ENCODE measurements at places on chromosomes 11 and 22.

DNA sequence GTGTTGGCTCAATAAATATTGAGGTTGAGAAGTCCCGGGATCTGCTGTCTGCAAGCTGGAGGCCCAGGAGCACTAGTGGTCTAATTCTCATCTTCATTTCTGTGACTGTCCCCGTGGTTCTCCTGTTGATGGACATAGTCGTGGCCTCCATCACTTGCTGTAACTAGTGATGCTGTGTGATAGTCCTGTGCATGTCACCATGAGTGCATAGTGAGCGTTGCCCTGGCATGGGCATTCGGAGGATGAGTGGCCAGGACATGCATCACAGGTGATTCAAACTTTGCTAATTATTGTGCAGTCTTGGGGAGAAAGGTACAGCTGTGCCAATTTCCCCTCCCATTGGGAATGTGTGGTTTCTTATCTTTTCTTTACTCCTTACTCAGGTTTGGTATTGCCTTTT, 902.2 kb downstream of the BRD1 start:
- DNase-seq = no peak

- DNase-seq = peak; percentile 20
Observed at GRCh38 chr11:95917193-95918036, 6.5 kb downstream of the MTMR2 start.

- DNase-seq = no peak
Observed at GRCh38 chr11:13883042-13883441, 79.5 kb upstream of the SPON1 start.

GRCh38 chr22:22110548-22111266, 128.1 kb upstream of the TOP3B start:
- DNase-seq = peak; percentile 30

DNA sequence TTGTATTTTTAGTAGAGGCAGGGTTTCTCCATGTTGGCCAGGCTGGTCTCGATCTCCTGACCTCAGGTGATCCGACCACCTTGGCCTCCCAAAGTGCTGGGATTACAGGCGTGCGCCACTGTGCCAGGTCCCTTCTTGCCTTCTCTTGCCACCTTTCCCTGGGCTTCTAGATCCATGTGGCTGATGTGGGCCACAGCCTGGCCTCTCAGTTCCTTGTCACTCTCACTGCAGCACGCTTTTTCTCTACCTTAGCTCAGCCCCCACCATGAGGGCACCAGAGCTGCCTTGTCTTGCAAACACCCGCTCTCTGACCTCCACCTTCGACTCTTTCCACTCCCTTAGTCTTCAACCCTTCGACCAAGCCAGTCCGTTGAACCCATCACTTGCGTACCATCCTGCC, 7.5 kb downstream of the CAPN1 start:
- DNase-seq = no peak

DNA sequence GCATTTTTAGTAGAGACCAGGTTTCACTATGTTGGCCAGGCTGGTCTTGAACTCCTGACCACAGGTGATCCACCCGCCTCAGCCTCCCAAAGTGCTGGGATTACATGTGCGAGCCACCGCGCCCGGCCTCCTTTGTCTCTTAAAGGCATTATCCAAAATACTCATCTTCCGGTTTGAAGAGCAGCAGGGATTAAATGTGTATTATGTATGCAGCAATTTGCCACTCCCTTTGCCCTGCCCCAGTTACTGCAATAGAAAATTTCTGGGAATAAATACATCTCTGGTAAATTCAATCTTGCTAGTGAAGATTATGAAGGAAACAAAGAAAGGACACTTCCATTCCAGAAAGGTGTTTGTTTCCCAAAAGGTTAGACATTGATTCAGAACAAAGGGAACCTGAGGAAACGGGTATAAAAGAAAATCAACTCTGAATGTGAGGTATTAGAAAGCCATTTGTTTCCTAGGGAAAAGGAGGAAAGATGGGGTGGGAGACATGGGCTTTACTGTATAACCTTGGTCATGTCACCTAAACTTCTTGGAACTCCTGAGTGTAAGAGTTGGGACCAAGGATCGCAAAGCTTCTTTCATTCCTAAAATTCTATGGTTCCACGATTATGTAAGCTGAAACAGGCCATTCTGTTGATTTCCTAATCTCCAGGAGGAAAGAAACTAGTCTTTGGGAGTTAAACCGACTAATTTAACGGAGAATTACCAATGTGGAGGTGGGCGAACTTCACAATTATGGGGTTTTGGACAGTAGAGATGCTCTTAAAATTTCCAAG, 959 bp upstream of the HIPK3 start:
- DNase-seq = no peak

GRCh38 chr11:70742553-70743291, 344.4 kb downstream of the CTTN start:
- DNase-seq = no peak

- DNase-seq = no peak
Observed at GRCh38 chr11:129428557-129428956, 52.9 kb downstream of the BARX2 start.

DNA sequence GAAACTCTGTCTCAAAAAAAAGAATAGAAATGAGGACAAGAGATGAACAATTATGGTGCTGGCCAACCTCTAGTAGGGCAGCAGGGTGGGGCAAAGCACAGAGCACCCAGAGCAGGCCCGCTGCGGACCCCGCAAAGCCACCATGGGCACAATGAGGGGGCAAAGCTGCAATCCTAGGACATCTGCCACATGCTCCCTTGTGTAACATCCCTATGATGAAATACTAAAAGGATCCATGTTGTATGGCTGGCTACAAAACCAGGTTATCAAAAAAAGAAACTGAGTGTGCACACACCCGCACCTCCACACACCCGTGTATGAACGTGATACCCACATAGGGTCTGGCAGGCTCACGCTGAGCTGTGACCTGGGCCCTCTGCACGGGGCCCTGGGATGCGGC, 7.4 kb downstream of the ATP5MGL start:
- DNase-seq = no peak

DNA sequence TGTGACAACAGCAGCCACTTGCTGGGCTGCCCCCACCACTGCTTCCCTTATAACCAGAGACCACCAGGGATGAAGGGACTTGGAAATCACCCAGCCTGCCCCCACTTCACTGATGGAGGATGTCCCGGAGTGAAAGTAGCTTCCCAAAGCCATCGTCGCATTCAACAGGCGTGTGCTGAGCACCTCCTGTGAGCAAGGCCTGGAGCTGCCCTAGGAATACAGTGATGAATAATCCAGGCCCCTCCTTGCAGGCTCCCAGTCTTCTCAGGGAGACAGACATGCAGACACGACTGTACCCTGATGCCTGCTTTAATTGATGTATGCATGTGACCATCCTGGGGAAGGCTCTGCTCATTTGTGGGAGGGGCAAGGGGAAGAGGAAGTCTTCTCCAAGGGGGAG, 22.6 kb downstream of the PTPN5 start:
- DNase-seq = no peak

Data from heart right ventricle (tissue), 16 donors.